Type B pancreatic cell (in vitro differentiated cells): ENCODE measurements at places on chromosomes 13 and 19. TPM values are rescaled to one million over a fixed set of nuclear protein-coding genes. Genes with fewer than 3 reads are reported as not detected.

Gene FCHO1
- total RNA-seq = 2.5 and 4.4 TPM in 2 replicates

Gene CA11
- total RNA-seq = 13.8 and 43.3 TPM in 2 replicates

Gene FOXA3
- 3.3 and 5.0 TPM in 2 replicates for total RNA-seq

Gene NPAS1
- 3.6 and 6.6 TPM in 2 replicates for total RNA-seq

Gene ASF1B
- total RNA-seq = 14.8 and 27.4 TPM in 2 replicates

Gene CCDC70
- not detected in 2 replicates for total RNA-seq

Gene USPL1
- total RNA-seq = 13.8 and 19.7 TPM in 2 replicates

Gene IFNL1
- total RNA-seq = not detected in 2 replicates

Gene SIGLECL1
- total RNA-seq = not detected in 2 replicates

Gene RFPL4AL1
- not detected in 2 replicates for total RNA-seq

Gene POU4F1
- 0.93 and 5.4 TPM in 2 replicates for total RNA-seq

Gene ZNF428
- 31.4 and 76.9 TPM in 2 replicates for total RNA-seq

Gene GRK1
- 0.24 and 0.85 TPM in 2 replicates for total RNA-seq

Gene NLRP9
- not detected in 2 replicates for total RNA-seq

Gene KCTD15
- 18.1 and 53.2 TPM in 2 replicates for total RNA-seq

Gene GFY
- total RNA-seq = not detected in 2 replicates

Gene ACP7
- total RNA-seq = 0.29 and 0.31 TPM in 2 replicates

Gene IGFL1
- total RNA-seq = 0.56 and 0.76 TPM in 2 replicates

Gene SERPINE3
- total RNA-seq = 0.12 and 0.36 TPM in 2 replicates

Gene NLRP4
- total RNA-seq = not detected in 2 replicates
